Lung microvascular endothelial cell (primary cell): ENCODE measurements at places on chromosomes 13 and 19.

DNA sequence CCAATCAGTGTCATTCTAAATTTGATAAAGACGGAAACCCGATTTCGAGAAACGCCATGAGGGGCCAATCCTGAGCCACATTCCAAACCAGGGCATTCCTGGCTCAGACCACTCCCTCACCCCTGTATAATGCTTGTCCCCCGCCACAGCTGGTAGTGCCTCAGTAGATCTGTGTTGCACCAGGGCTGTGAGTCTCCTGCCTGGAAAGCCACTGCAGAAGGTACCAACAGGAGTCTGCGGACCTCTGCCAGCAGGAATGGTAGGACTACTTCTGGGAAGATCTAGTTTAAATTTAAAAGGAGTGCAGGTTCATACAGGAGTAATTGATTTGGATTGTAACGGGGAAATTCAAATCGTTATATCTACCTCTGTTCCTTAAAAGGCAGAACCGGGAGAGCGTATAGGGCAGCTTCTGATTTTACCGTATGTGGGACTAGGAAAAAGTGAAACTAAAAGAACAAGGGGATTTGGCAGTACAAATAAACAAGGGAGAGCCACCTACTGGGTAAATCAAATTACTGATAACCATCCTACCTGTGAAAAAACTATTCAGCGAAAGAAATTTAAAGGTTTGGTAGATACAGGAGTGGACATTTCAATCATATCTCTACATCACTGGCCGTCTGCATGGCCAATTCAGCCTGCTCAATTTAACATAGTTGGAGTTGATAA, 20.8 kb upstream of the ZNF266 start:
- DNase-seq, result no peak

GRCh38 chr19:56740501-56740900, 68.9 kb upstream of the ZNF835 start:
- DNase-seq, result no peak

GRCh38 chr13:33509642-33510229, 224.2 kb upstream of the STARD13 start:
- DNase-seq, result peak; percentile 92

GRCh38 chr13:91405240-91405639, 6.8 kb downstream of the GPC5 start:
- DNase-seq, result no peak

DNA sequence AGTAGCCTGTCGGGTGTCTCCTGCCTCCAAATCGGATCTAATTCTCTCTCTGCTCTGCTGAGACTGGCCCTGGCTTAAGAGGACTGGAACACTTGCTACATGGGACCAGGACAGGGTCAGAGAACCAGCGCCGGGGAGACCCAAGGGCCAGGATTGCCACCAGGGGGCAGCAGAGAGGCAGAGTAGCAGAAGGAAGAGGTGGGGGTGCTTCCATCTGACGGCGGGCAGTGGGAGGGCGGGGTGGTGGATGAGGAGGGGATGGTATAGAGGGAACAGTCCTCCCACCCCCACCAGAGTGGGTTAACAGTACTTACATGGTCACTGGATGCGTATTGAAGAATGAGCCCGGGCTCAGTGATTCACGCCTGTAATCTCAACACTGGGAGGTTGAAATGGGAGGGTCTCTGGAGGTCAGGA, 11.9 kb downstream of the SELENOW start:
- DNase-seq, result peak; percentile 68

- DNase-seq, result peak; percentile 26
Observed at GRCh38 chr19:661427-662196, 1.4 kb downstream of the RNF126 start.
